ENCODE measurements at places on chromosomes 6 and 20.

DNA sequence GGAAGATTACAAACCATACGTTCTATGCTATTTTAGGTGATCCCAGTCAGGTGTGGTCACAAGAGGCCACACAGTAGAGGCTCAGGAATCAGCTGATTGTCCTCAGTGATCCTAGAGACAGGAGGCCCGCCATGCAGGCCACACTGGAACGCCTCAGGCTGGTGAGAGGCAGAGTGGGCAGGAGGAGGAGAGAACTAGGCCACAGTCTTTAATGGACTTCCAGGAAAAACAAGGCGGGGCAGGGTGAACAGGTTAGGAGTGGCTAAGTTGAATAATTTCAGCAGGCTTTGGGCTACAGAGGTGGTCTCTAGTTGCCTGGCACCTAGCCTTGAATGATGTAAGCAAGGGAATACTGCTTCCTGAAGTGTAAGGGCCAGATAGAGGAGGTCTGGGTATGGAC, 101.2 kb downstream of the GMDS start:
- no peak for DNase-seq

GRCh38 chr6:137093183-137094069, 48.7 kb upstream of the IL20RA start:
- no peak for DNase-seq

- no peak for DNase-seq
These were observed 88.6 kb upstream of the MOCS1 start for GRCh38 chr6:40022867-40023266.

GRCh38 chr20:40582531-40582930, 106.5 kb downstream of the MAFB start:
- no peak for DNase-seq

DNA sequence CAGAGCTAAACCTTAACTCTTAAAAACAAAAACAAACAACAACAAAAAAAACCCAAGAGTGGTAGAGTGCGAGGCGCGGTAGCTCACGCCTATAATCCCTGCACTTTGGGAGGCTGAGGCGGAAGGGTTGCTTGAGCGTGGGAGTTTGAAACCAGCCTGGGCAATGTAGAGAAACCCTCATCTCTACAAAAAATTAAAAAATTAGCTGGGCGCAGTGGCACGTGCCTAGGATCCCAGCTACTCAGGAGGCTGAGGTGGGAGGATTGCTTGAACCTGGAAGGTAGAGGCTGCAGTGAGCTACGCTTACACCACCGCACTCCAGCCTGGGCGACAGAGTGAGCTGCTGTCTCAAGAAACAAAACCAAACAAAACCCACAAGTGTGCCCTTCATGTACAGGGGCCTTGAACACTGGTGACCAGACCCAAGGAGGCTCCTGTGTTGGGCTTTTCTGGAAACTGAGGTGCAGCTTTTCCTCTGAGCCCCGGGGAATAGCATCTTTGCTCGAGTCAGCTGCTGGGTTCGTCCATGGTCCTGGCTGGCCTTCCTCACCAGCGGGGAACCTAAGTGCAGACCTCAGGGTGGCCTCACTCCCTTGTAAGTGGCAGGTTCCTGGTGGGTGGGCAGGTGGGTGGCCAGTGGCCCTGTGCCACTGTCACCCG, 39.9 kb downstream of the PYGB start:
- no peak for DNase-seq

DNA sequence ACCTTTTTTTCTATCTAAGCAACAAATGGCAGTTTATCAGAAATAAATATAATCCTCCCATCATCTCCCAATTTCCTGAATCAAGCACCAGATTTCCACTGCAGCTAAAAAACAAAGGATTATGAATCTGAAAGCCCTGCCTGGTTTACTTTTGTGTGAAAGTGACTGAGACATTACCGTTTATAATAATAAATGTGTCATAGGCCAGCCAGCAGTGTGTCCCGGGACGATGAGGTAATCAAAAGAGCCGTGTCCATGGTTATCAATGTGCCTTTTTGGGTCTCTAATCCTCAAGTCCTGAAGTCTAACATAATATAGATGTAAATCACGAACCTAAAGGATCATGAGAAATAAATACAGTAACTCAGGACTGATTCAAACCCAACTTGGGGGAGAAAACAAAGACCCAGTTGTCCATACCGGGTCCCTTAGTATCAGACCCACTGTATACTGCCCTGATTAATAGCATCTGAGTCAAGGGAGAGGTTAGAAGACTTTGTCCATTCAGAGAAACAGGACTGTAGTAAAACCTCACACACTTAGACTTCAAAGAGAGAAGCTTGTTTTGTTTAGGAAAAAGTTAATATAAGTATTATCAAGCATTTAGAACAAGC, 149.1 kb downstream of the SASH1 start:
- no peak for DNase-seq

DNA sequence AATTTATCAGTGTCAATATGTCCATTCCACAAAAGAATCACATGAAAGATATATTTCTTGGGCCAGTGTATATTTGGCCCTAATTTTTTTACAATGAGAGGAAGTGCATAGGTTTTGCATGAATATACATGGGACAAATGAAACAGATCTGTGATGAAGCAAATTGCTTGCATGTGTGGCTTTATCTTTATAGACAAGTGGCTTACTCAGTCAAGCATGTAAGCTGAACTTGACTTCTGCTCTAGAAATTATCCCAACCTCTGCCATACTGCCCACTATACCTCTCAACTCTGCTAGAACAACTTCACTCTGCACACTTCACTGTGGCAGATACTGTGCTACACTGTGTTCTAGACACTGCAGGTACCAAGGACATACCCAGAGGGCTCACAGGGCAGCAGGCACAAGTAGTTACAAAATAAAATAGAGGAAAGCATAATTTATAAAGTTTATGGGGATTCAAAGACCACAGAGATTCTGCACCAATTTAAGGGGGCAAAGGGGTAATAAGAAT, 349.2 kb upstream of the HSF2 start:
- DNase-seq = no peak

DNA sequence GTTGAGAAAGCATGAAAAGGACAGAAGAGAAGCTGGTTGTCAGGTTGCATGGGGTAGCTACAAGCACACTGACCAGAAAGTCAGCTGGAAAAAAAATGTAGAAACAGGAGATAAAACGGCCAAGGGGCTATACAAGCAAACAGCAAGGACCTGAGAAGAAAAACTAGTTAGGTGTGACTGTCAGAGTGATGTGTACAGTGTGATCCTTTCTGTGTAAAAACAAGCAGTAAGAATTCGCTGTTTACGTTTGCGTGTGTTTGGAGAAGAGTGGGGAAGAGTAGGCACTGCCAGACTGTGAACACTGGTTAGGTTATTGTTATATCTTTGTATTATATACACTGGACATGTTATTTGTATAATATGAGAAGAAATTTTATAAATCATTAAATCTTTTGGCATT, 28.1 kb downstream of the PTPN1 start:
- DNase-seq = no peak

- no peak for DNase-seq
These were observed 311.1 kb upstream of the SULF2 start for GRCh38 chr20:48096212-48096875.

DNA sequence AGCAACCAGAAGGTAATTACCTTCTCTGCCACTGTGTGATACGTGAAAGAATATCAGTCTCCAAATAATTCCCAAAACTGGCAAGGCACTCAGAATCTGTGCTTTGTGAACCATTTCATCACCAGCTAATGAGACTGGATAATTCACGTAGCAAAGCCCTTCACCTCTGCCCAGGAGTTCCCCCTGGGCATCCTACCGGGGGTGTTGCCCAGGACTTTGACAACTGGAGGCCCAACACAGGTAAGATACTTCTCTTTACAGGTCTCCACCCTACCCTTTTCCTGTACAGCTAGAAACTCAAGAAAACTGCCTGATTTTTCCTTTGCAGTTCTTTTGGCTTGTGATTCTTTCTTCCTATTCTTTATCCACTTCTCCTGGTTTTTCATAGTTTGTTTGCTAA, 2.7 kb upstream of the CD24 start:
- no peak for DNase-seq

DNA sequence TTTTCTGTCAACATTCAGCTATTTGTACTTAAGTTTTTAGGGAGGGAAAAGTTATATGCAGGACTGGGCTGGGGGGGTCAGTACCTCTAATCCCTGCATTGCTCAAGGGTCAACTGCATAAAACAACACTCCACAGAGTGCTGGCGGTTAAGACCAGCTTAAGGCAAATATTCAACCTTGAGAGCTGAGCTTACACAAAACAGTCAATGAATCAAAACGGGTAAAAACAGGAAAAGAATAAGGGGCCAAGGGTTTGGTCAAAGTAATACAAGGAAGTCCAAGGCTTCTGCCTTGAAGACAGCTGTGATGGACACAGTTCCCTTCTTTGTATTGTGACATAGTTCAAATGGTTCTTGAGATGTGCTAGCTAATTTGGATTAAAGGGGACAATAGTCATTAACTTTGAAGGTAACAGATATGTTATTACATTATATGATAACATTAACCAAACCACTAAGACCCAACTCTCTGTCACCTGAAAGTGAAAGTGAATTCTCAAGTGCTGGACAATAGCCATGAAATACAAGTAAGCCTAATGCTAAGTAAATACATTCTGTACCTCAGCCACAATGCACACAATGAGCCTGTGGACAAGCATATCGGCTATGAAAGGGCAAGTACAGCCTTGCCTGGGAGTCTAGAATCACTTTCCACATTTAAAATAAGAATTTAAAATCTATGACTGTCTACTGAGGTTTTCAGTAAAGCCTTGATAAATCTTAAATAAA, 106.8 kb downstream of the PDE10A start:
- no peak for DNase-seq

GRCh38 chr20:59836767-59837166, 96.7 kb downstream of the SYCP2 start:
- no peak for DNase-seq

DNA sequence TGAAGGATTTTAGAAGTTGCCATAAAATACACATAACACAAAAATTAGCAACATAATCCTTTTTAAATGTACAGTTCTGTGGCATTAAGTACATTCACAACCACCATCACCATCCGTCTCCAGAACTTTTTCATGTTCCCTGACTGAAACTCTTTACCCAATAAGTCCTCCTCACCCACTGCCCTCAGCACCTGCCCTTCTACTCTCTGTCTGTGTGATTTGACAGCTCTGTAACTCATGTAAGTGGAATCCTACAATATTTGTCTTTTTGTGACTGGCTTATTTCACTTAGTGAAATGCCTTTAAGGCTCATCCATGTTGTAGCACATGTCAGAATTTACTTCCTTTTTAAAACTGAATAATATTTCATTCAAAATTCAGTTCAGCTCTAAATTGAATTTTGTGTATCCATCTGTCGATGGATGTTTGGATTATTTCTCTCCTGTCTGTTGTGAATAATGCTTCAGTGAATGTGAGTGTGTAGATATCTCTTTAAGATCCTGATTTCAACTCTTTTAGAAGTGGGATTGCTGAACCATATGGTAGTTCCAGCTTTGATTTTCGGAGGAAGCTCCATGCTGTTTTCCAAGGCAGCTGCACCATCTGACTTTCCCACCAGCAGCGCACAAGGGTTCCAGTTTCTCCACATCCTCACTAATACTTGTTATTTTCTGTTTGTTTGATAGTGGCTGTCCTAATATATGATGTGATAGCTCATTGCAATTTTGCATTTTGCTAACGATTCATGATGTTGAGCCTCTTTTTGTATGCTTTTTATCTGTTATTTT, 4.2 kb downstream of the ENTPD6 start:
- DNase-seq = no peak

GRCh38 chr20:19473216-19473921, 260.9 kb downstream of the SLC24A3 start:
- no peak for DNase-seq

DNA sequence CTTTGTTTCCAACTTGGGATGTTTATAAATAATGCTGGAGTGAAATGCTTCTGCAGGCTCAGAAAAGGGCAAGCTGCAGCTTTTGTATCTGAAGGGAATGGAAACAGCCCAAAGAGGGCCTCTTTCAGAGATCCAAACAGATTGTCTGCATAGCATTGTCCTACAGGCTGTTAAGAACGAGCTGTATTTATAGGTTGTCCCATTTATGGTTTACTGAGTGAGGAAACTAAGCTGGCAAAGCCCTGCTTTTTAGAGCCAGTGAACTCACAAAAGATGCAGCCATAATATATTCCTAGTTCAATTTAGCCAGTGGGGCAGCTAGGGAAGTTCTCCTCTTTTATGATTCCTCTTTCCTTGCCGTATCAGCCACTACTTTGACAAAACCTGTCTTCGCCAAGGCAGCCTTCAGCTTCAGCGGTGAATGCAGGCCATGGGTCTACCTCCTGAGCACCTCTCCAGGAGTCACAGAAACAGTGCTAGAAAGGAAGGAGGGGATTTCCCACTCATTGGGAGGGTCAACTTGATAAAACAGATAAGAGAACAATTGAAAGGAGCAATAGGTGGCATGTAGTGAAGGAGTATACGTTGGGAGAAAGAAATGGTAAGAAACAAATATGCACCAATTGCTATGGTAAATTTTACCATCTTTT, 15.0 kb downstream of the KIAA0319 start:
- DNase-seq = no peak

- no peak for DNase-seq
These were observed 8.9 kb upstream of the DDR1 start for GRCh38 chr6:30875244-30876038.

- DNase-seq = no peak
These were observed 42.3 kb downstream of the CHMP4B start for GRCh38 chr20:33853507-33853813.

DNA sequence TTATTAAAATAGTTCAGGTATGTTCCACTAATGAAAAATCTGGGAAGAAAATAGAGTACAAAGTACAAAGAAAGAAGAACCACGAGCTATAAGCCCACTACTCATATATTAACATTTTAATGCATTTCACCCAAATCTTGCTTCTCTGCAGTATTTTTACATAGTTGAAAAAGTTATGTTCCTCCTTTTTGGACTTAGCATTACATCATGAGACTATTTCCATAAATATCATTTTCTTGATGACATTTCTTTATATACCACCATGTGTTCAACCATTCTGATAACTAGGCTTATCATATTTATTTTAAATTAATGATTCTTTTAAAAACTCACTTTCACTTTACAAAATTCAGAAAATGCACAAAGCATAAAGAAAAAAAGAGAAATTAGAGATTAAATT, 3.0 kb downstream of the IPCEF1 start:
- DNase-seq = no peak

GRCh38 chr6:129842881-129843409, 18.2 kb downstream of the TMEM244 start:
- DNase-seq = no peak

DNA sequence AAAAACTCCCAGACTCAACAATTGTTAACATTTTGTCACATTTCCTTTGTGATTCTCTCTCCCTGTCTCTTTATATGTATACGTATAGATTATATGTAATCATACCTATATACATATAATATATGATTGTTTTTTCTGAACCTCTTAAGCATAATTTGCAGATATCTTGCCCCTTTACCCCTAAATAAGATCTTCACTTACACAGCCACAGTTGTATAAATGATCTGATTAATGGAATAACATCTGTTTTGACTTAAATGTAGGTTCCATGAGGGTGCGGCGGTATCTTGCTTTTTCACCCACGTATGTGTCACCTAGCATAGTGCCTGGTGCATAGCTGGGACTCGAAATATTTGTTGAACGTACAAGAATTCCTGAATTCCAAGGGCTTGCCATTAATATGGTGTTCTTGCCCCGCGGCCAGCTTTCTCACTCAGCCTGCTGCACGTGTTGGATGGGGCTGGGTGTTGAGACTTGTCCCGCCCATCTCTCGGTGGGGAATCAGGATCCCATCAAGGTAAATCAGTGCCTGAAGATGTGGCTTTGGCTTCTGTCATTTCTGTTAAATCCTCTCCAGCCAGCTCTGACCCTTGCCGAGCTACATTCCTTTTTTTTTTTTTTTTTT, 10.4 kb upstream of the MANBAL start:
- DNase-seq = no peak

- DNase-seq = no peak
These were observed 13.1 kb downstream of the BRPF3 start for GRCh38 chr6:36209606-36210005.

Measured in AG04450 (cell line).